GM04503 (cell line): ENCODE measurements at places on chromosomes 6 and 20.
A peak's percentile ranks its signal among the peaks of the same experiment; 100 is the strongest.

DNA sequence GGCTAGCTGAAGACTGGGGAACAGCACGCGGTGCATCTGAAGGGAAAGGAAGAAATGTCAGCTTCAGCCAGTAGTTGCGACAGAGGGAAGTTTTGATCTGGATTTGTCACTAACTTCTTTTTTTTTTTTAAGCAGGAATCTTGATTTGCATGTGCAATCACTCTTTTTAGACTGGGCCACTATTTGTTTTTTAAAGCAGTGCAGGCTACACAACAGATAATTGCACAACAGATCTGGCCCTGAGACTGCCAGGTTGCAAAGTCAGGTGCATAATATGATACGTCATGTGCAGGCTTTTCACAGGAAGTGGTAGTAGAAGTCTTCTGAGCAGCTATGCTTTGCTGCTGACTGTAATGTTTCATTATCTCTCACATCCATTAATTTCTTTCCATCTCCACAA lies 13.5 kb downstream of the PFDN4 start:
- DNase-seq, result no peak

GRCh38 chr20:63702751-63703470 lies 4.9 kb downstream of the ARFRP1 start:
- no peak for DNase-seq

GRCh38 chr6:105951322-105951721 lies 134.8 kb upstream of the PRDM1 start:
- no peak for DNase-seq

DNA sequence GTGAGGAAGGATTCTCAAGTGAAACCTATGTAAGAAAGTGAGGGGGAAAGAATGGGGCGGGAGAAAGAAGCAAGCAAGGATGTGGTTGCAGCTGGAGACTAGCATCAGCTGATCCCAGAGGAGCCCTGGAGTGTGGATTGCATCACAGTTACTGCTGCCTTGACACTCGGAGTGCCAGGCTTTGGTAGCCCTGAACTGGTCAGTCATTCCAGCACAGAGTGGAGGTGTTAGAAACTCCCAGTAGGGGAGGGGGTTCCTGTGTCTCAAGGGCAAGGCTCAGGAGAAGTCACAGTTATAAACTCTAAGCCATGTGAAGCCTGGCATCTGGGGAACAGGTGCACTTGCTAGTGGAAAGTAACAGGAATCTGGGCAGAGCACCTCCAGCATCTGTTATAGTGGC lies 23.5 kb downstream of the SNAP25 start:
- no peak for DNase-seq

GRCh38 chr6:43376551-43376981 lies 7.1 kb upstream of the ZNF318 start:
- DNase-seq, result no peak

DNA sequence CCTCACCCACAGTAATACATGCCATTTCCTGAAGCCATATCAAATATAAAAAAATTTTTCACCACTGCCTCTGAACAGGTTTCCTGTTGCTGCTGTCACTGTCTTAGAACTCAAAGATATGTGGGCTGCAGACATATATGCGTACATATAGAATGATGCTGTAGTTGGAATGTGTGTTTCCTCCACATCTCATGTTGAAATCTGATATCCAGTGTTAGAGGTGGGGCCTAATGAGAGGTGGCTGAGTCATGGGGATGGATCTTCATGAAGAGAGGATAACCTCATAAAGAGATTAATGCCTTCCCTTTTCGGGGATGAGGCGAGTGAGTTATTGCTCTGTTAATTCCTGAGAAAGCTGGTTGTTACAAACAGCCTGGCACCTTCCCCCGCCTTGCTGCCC lies 7.7 kb upstream of the SCP2D1 start:
- DNase-seq, result peak; percentile 6

DNA sequence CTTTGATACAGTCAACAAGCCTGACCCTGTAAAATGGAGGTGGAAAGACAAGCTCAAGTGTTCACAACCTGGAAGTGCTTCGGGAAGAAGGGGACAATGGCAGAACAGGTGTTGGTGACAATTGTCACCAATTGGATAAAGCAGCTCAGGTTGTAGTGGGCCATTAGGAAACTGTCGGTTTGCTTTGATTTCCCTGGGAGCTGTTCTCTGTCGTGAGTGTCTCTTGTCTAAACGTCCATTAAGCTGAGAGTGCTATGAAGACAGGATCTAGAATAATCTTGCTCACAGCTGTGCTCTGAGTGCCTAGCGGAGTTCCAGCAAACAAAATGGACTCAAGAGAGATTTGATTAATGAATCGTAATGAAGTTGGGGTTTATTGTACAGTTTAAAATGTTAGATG lies 15.0 kb downstream of the CCR6 start:
- no peak for DNase-seq

DNA sequence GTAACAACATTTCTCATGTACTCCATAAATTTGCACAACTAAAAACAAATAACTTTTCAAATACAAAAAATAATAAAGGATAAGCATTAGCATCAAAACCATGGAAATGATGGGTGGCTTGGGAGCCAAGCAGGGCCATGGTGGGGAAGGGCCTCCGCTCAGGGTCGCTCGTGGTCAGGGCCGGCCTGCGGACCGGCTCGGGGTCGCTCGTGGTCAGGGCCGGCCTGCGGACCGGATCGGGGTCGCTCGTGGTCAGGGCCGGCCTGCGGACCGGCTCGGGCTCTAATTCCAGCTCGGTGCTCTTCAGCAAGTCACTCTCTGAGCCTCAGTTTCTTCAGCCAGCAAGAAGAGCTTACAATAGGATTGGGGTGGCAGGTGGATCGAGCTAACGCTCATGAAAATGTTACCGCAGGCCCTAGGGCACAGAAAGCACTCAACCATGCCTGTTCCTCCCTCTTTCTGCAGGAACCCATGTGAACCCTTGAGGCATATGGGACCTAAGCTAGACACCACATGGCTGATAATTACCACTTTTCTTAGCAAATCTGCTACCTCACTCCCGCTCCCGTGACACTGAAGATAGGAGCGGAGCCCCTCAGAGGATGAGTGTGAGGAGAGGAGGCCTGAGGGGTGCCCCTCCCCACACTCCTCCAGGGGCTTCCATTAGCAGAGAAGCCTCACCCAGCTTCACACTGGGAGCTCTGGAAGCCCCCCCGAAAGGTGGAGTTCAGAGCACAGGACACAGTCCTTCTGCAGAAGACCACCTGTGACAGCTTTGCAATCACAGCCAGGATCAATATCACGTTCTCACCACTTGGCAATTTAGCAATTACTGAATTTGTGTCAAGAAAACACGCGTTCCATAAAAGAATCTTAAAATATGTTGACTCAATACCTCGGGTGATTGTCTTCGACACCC lies 103.0 kb downstream of the PSMB1 start:
- DNase-seq, result no peak

DNA sequence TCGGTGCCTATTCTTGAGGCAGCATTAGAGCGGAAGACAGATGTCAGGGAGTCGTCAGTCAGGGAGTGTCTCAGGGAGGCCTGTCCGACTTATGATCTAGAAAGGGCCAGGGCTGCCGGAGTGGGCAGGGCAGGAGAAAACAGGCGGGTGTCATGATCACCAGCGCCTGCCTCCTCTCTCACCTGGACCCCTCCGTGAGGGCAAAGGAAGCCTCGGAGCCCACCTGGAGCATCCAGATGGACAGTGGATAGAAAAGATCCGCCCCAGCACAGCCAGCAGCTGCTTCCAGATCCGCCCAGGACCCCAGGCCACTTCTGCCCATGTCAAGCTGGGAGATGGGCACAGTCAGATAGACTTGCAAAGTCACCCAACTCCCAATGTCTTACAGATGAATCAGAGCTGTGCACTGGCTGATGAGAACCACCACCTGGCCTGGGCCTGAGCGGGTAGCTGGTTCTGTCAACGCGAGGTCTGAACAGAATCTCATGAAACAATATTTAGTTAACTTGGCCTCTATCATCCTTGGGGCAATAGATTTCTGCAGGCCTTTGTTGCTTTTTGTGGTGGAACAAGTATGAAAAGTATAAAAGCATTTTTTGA lies 22.2 kb downstream of the PSMG4 start:
- DNase-seq, result no peak

DNA sequence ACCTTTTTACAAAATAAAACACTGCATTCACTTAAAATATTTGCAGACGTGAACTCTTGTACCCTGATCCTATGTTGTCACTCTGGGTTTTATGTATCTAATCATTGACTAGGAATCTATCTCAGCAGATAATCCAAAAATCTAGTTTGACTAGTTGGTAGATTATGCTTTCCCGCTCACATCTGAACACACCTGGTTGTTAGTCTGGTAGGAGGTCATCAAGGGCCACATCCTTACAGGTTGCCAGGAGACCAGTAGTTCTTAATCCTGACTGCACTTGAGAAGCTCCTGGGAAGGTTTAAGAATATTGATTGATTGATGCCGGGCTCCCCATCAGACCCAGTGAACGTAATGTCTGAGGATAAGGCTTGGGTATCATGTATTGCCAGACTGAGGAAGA lies 104.4 kb downstream of the MTHFD1L start:
- DNase-seq, result no peak

DNA sequence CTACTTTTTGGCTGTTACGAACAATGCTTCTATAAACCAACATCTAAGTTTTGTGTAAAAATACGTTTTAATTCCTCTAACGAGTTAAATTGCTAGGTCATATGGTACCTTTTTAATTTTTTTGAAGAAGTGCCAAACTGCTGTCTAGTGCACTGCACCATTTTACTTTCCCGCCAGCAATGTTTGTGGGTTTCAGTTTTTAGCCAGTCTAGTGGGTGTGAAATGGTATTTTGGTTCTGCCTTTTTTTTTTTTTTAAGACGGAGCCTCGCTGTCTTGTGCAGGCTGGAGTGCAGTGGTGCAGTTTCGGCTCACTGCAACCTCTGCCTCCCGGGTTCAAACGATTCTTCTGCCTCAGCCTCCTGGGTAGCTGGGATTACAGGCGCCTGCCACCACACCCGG lies 34.1 kb upstream of the BAG2 start:
- DNase-seq, result no peak

DNA sequence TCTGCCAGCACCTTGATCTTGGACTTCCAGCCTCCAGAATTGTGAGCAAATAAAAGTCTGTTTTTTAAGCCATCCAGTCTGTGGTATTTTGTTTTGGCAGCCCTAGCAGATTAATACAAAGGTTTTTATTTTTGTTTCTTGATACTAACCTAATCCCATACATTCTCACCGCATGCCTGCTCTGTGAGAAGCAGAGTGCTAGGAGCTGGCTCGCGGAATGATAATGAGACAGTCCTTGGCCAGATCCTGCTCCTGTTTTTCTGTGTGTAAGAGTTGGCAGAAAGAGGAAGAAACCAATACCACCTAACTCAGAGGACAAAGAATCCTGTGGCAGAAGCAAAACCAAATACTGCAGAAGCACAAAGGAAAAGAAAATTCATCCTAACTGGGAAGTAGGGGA lies 82.6 kb downstream of the KIF16B start:
- no peak for DNase-seq

DNA sequence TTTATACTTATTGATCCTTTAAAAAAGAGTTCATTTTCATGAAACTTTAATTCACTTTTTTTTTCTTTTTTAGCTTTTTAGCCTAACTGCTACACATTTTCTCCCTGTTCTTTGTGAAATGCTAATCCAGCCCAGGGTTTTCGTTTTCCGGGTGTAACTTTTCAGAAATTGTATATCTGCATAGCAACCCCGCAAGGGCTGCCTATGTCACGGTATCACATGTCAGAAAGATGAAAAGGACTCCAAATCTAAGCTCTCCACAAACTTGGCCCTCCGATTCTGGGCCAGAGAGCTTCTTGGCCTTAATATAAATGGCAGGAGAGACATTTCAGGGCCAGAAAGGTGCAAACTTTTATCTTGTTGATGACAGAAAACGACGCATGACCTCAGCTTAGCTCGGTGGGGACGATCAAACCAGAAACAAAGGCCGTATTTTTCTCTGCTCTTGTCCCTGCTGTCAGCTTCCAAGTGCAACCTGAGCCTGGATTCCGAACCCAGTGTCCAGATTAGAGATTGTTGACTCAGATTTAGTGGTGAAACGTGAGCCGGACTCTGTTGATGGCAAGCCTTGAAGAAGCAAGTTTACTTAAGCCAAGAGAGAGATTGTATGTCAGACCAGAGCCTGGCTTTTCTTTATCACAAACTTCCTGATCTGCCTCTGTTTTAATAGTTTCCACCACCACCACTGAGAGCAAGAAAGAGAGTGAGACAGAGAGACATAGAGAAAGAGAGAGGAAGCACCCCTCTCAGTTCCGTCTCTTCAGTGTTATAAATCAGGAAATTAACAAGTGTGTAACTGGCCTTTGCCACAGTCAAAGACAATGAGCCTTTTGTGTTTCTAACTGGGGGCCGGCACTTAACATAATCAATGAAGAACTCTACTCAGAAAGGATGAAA lies 157.8 kb downstream of the SCML4 start:
- no peak for DNase-seq

DNA sequence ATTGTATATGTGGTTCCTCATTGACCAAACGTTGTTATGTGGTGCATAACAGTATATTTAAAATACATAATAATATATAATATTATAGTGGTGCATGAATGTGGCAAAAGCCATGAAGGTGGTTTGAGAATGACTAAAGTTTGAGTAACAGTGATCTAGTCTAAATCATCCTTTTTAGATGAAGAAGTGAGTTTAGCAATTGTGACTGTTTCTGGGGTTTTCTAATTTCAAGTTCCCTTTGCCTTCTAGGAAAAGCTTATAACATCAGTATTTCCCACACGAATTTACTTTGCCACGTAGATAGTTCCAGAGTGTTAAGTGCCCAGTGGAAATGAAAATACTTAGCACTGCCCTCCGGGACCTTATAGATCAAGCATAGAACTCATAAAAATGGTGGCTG lies 40.9 kb downstream of the ARFGEF2 start:
- no peak for DNase-seq

GRCh38 chr6:19535351-19535750 lies 301.8 kb upstream of the ID4 start:
- no peak for DNase-seq

DNA sequence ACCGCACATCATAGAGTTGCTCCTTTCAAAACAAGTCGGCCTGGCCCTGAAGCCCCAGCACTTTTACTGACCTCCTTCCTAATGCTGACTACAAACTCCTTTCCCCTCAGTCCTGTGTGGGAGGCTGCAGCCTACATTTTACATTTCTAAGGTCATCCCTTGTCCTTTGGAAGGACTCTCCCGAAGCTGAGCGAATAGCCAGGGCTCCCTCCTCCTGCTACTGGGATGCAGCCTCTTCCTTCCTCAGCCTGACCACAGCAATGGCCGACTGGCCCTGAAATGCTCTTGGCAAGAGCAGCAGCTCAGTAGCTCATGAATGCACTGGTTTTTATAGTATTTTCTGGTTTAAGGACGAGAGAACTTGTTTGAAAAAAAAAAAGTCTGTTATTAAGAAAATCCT lies 679 bp downstream of the ADGRF5 start:
- no peak for DNase-seq

DNA sequence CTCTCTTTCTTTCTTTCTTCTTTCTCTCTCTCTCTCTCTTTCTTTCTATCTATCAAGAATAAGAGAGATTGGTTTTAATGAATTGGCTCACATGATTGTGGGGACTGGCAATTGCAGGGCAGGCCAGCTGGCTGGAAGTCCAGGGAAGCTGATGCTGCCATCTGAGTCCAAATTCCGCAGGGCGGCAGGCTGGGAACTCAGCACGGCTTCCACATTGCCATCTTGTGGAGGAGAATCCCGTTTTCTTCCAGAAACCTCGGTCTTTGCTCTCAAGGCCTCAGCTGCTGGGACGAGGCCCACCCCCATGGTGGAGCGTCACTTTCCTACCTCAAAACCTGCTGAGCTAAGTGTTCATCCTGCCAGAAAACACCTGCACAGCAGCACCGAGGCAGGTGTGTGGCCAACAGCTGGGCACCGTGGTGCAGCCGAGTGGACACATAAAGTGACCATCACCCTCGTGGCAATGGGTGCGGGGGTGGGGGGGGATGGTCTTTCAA lies 58.8 kb upstream of the SLCO4A1 start:
- no peak for DNase-seq

GRCh38 chr6:56437171-56437900 lies 190.0 kb upstream of the COL21A1 start:
- DNase-seq, result no peak
